ENCODE measurements at places on chromosomes 7 and 10.

- H3K4me1 ChIP-seq: no peaks in the 10 kb centered on the region
- no peaks in the 10 kb centered on the region for H3K36me3 ChIP-seq
- no peak overlapping the region for H3K4me3 ChIP-seq
- H3K27me3 ChIP-seq: peaks cover 4% of the 10 kb centered on the region
- H3K27ac ChIP-seq: no peak overlapping the region
- DNase-seq: no peak
Measured at GRCh38 chr7:144011458-144012230, 11.5 kb downstream of the OR6B1 start.

DNA sequence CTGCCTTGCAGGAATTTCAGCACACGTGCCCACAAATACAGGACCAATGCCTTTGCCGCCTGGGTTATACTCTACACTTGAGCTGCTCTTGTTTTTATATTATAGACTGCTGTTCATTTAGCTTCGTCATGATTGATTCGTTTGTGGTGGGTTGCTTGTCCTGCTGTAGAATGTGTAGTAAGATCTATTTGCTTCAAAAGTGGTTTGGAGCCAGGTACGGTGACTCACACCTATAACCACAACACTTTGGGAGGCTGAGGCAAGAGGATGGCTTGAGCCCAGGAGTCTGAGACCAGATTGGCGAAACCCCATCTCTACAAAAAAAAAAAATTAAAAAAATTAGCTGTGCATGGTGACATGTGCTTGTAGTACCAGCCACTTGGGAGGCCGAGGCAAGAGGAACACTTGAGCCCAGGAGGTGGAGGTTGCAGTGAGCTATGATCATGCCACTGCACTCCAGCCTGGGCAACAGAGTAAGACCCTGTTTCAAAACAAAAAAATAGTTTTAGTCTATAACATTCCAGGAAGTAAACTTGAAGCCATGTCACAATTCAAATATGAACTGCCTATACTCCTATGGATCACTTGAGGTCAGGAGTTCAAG is 9.0 kb upstream of the RHBDD2 start:
- H3K27me3 ChIP-seq: peaks cover 16% of the 10 kb centered on the region
- no peak overlapping the region for H3K27ac ChIP-seq
- H3K36me3 ChIP-seq: no peaks in the 10 kb centered on the region
- DNase-seq: no peak

- no peak for DNase-seq
- H3K27me3 ChIP-seq: no peaks in the 10 kb centered on the region
- no peak overlapping the region for H3K27ac ChIP-seq
- peaks cover 6% of the 10 kb centered on the region for H3K4me1 ChIP-seq
- H3K4me3 ChIP-seq: no peak overlapping the region
Measured at GRCh38 chr10:50410066-50410811, 158.9 kb upstream of the ASAH2 start.

DNA sequence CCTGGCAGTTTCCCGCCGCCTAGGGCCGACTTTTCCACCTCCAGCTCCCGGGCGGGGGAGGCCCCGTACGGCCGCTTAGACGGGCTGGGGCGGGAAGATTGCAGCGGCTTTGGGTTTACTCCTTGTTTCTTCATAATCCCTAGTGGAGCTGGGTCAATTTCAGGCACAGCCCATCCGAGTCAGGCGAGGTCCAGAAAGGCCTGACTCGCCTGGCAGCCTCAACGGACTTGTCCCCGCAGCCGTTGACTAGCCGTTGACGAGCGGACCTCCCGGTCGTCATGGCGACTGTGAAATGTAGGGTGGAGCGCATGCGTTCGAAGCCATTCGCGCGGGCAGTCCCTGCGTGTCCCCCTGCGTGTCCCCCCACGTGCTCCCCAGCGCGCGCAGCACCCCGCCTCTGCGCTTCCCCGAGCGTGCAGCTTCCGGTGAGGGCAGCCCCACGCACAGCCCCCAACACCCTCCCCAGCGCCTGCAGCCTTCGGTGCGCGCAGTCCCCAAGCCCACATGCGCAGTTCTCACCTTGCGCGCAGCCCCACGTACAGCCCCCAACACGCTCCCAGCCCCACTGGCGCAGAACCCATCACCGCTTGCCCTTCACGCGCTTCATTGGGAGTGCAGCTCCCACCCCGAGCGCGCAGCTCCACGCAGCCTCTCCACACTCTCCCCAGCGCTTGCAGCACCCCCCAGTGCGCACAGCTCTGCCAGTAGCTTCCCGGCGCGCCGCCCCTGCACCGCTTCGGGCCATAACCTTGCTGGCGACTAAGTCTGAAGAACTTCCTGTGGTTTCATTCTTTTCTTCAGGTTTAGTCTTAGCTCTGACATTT is 67.8 kb downstream of the TBX20 start:
- DNase-seq: no peak
- no peak overlapping the region for H3K27ac ChIP-seq
- no peaks in the 10 kb centered on the region for H3K36me3 ChIP-seq
- H3K4me1 ChIP-seq: peaks cover 14% of the 10 kb centered on the region

DNA sequence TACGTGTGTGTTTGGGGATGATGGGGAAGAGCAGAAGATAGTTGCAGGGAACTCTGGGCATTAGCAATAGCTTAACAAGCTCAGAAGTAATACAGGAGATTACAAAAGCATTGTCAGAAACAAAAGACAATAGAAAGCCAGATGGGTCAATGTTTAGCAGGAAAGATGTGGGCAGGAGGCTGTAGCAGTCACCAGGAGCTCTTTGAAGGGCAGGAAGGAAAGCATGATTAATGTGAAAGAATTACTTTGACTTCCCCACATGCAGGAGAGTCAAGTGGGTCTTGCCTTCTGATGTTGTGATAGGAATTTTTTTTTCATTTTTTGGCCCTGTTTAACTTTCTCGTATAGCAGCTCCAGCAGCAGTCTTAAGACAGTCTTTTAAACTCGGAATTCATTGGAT is 6.0 kb upstream of the SMNDC1 start:
- no peak for DNase-seq
- H3K27me3 ChIP-seq: peaks cover 8% of the 10 kb centered on the region
- no peak overlapping the region for H3K27ac ChIP-seq
- no peaks in the 10 kb centered on the region for H3K36me3 ChIP-seq
- H3K4me3 ChIP-seq: no peak overlapping the region

DNA sequence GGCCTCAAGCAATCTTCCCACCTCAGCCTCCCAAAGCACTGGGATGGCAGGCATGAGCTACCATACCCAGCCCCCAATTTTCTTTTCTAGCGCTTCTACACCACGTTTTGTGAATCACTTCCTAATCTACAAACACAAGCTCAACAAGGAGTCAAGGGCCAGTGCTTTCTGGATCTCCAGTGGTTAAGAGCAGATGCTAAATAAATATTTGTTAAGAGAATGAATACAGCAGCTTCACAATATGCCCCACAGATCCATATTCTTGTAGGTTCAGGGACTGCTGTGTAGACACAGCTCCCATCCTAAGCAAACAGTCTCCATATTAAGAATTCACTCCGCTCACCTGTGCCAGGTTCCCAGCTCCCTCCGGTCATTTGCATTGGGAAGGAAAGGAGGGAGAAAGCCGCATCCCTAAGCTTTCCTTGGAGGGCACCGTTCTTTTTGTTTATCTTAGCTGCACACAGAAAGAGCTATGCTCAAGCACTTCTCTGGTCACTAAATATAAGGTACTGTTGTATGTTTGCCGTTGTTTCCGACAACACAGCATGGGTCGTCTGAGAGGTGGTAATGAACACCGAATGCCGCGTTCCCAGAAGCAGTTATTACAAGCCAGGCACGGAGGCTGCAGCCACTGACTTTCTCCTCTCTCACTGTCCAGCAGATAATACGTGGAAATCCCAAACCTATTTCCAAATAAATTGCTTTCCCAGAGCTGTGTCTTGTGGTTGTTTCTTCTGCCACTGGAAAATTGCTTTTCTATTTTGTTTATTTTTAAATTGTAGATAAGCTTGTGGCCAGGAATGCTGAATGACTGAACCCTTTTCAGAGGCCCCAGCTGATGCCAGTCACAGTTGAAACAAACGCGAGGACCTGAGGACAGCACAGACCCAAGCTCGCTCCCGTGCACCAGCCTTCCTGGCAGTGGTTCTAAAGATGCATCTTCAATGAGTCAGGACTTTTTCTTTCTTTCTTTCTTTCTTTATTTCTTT is 217.1 kb downstream of the PRPF18 start:
- H3K27me3 ChIP-seq: peaks cover 37% of the 10 kb centered on the region
- H3K36me3 ChIP-seq: no peaks in the 10 kb centered on the region
- H3K4me3 ChIP-seq: no peak overlapping the region
- H3K4me1 ChIP-seq: peaks cover 13% of the 10 kb centered on the region
